ENCODE measurements at places on chromosomes 3 and 15. TPM values are rescaled to one million over a fixed set of nuclear protein-coding genes. Genes with fewer than 3 reads are reported as not detected.

LRRIQ4 gene
- polyA plus RNA-seq, result not detected

SLC30A4 gene
- 4.0 TPM for polyA plus RNA-seq

DNA sequence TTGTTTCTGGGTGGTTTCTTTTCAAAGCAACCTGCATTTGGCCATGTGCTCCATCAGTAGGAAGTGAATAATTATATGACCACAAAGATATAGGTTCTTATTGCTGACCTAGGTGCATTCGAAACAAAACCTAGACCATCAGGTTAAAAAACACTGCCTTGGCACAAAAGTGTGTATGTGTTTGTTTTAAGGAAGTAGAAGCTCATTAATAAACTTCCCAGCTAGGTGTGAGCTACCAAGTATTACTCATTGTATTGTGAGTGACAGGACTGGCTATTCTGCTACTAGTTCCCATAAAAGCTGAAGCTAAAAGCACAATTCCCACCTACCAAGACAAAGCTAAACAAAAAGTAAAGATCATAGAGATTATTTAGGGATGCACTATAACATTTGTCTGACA is 168.2 kb downstream of the TP63 start:
- DNase-seq, result no peak

- no peak for DNase-seq
These were observed 510 bp downstream of the ARL14 start for GRCh38 chr3:160677459-160677881.

GRCh38 chr3:7307410-7307809 is 446.5 kb downstream of the GRM7 start:
- no peak for DNase-seq

DNA sequence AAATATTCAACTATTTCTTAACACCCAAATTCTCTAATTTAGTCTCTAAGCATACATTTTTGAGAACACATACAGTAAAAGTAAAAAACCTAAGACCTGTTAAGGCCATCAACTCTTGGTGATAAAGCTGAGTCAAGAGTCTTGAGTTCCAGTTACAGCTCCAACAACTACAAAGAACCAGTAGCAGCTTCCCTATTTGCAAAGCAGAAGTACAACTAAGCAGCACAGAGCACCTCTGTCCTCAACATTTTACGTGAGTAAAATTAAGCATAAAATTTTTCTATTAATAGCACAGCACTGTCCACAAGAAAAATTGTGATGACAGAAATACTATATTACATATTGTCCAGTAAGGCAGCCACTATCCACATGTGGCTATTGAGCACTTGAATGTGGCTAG is 4.4 kb downstream of the PCOLCE2 start:
- DNase-seq, result no peak

DNA sequence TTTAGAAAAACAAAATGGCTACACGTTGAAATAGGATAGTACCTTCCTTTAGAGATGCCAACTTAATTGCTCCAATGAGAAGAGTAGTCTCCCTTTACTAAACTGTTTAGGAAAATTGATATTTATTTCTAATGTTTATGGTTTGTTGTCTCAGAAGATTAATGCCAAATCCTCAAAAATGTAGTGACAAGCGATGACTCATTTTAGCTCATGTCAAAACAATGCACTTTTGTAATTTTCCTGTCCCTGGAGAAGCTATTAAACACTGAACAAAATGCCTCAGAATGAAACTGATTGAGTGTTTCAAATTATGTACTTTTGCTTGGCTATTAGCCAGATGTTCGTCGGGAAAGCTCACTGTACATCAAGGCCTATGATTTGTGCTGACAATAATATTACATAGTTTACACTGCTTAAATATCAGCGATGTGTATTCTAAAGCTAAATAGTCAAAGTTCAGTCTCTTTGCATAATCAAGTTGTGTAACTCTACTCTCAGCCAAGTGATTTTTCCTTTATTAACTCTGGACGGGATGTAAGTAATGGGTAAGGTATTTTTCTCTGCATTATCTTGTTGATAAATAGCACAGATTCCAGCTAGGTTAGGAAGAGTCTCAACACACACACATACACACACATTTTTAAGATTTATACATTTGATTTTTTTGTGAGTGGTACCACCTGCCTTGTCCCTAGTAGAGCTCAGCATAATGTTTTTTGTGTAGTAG is 83.7 kb downstream of the CMSS1 start:
- DNase-seq, result no peak

- DNase-seq, result no peak
These were observed 3.0 kb downstream of the ISL2 start for GRCh38 chr15:76339305-76340197.

MCF2L2 gene
- polyA plus RNA-seq, result 0.21 TPM

DNA sequence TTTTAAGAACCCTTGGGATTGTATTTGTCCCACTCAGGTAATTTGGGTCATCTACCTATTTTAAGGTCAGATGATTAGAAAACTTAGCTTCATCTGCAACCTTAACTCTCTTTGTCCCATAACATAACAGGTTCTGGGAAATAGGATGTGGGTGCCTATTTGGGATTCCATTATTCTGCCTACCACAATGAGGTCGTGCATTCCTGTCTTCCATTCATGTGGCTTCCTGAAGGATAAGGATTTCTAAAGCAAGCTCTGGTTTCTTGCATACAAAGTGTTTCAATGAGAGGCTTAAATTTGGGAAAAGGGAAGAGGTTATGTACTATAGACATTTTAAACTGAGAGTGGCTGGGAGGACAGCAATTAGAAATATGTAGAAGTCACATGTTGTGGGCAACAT is 190.3 kb downstream of the MCTP2 start:
- DNase-seq, result no peak

DNA sequence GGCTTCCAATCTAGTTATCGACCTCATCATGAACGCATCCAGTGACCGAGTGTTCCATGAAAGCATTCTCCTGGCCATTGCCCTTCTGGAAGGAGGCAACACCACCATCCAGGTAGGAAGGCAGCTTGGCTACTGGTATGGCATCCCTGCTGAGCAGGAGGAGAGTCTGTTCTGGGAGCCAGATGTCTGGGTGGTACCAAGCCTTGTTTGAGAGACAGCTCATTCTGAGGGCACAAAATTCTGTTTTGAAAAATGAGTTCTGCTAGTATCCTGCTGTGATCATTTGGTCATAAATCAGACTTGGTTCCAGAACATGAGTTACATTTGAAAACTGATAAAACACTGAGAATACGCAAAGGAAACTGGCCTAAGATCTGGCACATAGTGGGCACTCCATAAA is 242.1 kb downstream of the ITPR1 start:
- DNase-seq, result no peak

GRCh38 chr3:128188956-128189355 is 35.7 kb downstream of the EEFSEC start:
- no peak for DNase-seq

- no peak for DNase-seq
These were observed 197.7 kb downstream of the CD47 start for GRCh38 chr3:107892955-107893624.

- no peak for DNase-seq
These were observed 42.6 kb downstream of the CHD2 start for GRCh38 chr15:92942706-92943105.

ANAPC13 gene
- polyA plus RNA-seq, result 58.4 TPM

- no peak for DNase-seq
These were observed 4.4 kb downstream of the MEIS2 start for GRCh38 chr15:37095770-37096557.

All from immature natural killer cell (primary cell).